ENCODE measurements at places on chromosomes 2 and 18.

DNA sequence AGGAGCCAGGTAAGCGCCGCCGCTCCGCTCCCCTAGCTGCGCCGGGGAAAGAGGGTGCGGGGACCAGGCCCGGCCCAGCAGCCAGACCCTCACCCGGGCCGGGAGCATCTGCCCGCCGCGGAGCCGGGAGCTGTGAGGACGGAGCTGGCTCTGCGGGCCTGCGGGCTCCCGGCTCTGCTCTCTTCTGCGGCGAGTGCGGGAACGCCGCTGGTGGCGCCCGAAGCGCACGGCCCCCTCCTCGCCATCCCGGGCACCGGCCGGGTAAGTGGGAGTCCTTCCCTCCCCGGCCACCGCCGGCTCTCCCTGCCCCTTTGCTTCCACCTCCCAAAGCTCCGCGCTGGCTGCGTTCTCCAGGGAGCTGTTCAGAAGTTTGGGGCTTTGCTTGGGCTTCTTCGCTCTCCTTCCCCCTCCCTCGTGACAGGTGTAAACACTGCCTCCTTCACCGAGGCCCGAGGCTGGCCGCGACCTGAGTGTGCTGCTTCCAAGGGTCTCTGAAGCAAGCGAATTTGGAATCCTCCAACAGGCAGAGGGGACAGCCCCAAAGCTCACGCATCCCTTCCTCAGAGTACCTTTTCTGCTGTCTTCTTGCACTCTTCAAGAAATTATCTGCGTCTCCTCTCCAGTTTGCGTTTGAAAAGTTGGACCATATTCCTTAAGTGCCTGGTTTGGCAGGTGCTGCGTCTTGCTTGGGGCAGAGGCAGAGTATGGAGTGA is 632 bp downstream of the AFTPH start:
- peak; percentile 8 for DNase-seq

DNA sequence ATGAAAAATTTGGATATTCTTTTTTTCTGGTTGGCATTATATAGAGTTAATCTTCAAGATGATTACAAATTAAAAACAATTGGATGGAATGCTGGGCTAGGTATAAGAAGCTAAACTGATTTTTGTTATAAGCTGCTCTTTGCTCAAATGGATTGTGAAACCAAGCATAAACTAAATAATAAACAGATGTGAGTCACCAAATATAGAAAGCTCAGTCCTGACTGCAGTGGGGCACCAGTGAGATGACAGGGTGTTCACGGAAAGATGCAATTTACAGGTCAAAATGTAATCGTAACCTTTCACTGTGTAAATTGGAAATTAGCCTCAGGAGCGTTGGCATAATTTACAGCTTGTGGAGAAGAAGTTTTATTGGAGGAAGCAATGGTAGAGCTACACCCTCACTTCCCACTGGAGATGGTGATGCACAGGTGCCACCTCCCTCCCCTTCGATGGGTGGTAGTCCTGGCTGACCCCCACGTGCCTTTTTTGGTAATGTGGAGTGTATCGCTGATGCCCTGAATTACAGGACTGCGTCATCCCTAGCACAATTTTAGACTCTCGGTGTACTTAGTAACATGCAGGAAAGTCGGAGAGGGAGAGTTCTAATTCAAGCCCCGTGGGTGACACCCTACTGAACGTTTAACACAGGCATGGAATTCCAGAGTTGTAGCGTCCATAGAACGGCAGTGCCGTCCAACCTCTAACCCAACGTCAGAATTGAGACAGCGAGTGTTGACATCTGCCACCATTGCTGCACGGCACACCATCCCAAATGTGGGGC is 73.9 kb upstream of the NFATC1 start:
- DNase-seq: no peak

DNA sequence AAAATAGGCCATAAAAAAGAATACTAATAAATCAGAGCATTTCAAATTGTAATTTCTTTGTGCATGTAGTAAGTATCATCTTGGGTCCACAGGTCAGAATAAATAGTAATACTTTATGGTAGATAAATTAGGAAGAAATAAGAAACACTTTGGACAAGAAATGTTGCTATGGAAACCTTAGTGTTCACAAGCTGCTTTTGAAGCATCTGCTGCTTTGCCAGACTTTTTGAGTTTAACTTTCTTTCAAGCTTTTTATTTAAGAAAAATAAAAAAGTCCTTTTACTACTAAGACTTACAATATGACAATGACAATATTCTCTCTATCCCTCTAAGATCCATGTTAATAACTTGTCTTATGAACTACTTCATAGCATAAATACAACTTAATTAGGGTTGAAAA is 690.7 kb upstream of the FSHR start:
- DNase-seq: no peak

DNA sequence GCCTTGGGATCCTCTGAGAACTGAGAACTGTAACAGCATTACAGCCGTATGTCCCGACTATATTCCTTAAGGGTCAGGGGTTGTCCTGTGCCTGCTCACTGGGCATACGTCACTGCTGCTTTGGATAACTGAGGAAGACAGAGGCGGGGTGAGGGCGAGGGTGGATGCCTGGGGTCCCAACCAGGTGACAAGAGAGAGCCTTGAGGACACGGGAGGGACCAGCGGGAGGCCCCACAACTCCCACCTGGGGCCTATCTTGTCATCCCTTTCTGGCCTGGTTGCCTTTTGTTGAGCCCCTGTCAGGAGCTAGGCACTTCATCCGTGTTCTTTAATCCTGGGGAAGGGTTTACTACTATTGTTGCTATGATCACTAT is 28.8 kb downstream of the INPP5D start:
- DNase-seq: no peak

DNA sequence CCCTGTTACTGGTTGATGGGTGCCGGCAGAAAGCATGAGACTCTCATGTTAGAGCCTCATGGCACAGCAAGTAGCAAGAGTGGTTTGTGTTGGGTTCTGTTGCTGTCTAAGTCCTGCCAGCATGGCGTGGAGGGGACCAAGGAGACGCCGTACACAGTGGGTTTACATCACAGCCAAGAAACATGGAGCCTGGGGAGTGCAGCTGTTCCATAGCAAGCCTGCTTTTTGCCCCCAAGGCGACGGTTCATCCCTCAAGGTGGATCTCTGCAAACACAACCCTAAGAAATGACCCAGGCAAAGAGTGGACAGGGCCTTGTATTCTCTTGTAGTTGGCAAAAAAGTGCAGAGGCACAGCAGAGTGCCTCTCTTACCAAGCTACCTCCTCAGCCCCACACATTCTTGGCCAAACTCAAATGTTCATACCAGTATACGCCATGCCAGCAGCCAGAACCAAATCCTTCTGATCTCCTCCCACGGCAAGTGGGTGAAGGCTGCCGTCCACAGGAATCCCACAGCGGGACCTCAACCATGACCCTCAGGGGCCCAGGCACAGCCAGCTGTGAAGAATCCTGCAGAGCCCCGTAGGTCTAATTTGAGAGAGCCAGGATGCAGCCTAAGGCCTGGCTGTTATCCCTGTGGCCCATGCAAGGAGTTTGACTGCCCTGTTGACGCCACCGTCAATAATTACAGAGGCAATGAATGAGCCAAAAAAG is 19.0 kb downstream of the SNED1 start:
- no peak for DNase-seq

DNA sequence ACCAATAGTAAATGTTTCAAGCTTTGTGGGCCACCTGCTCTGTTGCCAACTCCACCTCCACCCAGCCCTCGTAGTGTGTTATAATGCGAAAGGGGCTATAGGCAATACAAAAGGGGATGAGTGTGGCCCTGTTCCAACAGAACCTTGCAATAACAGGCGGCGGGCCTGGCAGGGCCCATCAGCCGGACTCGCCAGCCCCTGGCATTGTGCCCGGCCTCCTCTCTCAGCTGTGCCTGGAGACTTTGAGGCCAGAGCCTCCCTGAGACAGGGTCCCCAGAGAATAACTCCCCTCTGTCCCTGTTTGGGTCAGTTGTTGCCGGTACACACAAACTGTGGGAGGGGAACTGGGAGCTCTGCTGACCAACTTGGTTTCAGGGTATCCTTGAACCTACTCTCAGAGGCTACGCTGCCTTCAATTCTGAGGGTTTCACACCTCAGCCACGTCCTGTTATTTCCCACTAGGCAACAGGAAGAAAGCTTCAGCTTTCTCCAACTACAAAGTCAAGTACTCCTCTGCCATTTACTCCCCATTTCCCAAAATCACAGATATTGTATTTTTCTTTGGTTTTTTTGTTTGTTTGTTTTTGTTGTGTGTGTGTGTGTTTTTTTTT is 58.0 kb upstream of the ZNF236 start:
- no peak for DNase-seq

GRCh38 chr2:47034973-47035609 is 119.5 kb upstream of the MCFD2 start:
- DNase-seq: peak; percentile 73
